Stimulated activated CD4-positive, alpha-beta T cell treated with anti-CD3 and anti-CD28 coated beads, Interleukin-12 subunit alpha, Interleukin-12 subunit beta, amount 100 ng/mL, for 48 hours (primary cell): ENCODE measurements at places on chromosomes 4 and X.

DNA sequence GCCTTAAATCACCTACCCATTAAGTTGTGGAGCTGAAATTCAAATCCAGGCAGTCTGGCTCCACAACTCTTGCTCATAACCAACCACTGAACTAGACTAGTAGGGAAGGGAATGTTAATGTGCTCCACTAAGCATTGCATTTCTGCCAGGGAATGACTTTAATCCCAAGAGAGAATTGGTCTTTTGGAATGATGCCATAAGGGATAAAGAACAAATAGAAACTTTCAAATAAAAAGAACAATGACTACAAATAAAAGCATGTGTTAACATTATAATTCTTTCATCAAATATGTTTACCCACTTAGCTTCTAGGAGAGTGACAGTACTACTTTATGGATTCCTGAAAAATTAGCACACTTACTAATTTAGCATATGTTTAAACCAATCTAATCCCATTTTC lies 905.9 kb downstream of the CENPC start:
- DNase-seq: no peak

DNA sequence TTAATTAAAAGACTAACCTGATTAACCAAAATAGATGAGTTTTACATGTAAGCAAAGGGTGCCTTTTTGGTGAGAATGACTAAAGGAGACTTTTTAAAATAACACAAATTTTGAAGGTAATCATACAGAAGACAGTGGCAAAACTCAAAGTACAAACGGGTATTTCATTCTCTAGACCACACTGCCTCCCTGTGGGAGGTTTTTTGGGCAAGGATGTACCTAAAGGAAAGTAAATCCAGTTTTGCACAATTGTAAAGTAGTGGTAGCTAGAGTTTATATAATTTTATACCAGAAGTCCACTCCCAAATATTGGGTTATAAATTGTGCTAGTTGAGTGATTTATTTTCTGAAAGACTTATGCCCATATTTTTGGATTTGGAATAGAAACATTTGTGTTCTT lies 201.0 kb downstream of the PAPSS1 start:
- DNase-seq: no peak

DNA sequence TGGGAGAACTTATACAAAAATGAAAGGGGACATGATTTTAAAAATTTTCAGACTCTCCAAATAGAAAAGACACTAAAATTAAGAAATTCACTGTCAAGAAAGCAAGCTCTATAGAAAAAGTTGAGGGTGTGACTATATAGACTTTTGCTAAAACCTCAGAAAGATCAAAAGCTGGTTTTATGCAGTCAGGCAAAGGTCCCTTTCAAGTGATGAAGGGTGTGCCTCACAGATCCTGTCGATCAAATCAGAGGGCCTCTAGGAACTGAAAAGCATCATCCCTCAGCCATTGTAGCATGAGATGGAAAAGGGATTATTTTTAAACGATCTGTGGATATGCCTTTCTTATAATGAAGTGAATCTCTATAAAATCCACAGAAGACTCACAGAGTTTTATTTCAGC lies 116.5 kb downstream of the FAM13A start:
- DNase-seq: no peak

GRCh38 chr4:176277162-176277904 lies 8.3 kb upstream of the ASB5 start:
- peak; percentile 3 for DNase-seq

DNA sequence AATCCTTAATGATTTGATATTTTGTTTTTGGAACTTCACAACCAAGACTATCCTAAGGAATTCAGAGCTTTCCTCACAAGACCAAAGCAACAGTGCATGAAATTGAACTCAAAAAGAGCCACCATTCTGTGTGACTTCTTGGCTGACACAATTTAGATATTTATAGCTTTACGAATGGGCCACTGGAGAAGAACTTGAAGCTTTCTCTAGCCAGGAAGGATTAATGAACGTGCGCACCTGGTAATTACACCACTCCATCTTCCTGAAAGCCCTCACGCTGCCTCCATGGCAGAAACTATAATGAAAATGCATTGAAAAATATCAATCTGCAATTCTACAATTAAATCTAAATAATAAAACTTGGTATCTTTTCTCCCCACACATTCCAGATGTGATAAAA lies 1057.8 kb downstream of the DMD start:
- DNase-seq: no peak

- DNase-seq: no peak
These were observed 33.1 kb downstream of the PDLIM5 start for GRCh38 chr4:94484818-94485217.

DNA sequence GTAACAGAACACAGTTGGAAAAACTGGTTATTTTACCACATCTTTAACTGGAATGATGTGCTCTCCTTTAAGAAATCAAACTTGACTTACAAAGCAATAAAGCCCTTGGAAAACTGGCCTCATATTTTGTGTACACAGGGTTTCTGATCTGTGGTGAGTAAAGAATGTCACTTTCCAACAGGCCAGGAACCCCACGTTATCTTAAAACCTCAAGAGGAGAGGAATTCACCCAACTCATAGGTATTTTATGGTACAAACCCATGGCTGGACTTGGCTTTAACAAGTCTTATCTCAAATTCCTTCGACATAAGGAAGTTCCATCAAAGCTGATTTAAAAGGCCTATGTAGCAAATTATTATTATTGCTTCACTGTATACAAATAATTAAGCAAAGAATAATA lies 1735.1 kb downstream of the PCDH7 start:
- DNase-seq: no peak

GRCh38 chr4:134544303-134544770 lies 342.7 kb upstream of the PABPC4L start:
- DNase-seq: no peak

GRCh38 chr4:105236202-105236915 lies 89.7 kb downstream of the TET2 start:
- DNase-seq: no peak

GRCh38 chr4:40507977-40508376 lies 121.7 kb downstream of the RBM47 start:
- no peak for DNase-seq

- DNase-seq: no peak
These were observed 44.6 kb upstream of the GYPA start for GRCh38 chr4:144185086-144185485.

DNA sequence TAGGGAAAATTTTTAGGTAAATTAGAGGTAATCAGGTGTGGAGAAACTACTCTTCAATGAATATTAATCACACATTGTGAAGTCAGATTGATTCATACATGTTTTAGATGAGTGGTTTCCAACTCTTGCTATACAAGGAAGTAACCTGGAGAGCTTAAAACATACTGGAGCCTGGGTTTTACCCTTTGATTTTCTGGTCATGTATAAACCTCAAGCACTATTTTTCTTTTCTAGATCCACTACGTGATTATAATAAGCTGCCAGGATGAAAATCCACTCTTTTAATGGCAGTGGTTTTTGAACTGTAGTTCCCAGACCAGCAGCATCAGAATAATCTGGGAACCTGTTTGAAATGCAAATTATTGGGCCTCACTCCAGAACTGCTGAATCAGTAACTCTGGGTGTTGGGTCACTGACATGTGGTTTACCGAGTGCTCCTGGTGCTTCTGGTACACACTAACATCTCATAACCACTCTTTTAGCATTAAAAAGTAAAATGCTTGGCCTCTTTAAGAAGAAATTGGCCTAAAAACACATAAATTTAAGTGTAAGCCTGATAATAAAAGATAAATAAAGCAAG lies 63.4 kb downstream of the DCAF12L1 start:
- DNase-seq: no peak

DNA sequence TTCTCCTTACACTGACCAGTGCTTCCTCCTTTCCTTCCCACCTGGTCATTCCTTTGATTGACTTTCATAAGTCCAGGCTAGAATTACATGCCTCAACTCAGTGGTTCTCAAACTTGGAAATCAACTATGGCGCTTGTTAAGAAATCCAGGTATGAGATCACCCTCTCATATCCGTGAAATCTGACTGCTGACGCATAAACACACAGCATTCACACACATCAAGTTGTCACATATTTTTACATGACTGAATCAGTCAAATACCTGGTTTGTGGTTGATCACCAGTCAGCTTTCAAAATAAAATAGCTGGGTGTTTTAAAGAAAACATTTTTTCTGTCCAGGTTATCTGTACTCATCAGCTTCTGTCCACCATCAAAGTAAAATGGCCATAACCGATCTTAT lies 433.5 kb downstream of the AFF2 start:
- no peak for DNase-seq

DNA sequence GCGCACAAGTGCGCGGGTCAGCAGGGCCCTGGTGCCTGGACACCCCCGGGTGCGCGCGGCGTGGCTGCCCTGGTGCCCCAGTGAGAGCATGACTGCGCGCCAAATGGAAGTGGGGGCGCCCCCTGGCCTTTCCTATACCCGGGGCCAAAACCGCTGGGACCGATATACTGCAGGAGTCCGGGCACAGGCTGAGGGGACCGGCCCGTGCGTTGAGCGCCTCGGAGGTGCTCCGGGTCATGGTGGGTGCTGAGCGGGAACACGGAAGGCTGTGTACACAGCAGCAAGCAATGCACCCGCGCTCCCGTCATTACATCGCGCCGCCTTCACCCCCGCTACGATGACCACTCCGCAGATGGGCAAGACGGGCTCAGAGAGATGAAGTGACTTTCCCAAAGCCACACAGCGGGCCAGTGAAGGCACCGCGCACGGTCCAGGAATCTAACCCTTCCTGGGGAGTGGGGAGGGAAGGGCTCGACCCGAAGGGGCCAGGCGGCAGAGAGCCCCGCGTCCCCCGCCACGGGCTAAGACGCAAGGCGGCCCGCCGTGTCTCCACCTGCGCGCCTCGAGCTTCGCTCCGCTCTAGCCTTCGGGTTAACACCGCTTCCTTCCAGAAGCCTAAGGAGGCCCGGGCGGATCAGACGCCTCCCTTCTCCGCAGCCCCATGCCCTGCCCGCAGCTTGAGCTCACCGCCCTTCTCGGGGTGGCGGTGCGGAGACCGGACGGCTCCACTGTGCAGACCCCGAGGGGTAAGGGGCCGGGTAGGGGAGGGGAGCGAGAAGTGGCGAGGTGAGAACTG lies 11.3 kb downstream of the HMX1 start:
- DNase-seq: no peak

DNA sequence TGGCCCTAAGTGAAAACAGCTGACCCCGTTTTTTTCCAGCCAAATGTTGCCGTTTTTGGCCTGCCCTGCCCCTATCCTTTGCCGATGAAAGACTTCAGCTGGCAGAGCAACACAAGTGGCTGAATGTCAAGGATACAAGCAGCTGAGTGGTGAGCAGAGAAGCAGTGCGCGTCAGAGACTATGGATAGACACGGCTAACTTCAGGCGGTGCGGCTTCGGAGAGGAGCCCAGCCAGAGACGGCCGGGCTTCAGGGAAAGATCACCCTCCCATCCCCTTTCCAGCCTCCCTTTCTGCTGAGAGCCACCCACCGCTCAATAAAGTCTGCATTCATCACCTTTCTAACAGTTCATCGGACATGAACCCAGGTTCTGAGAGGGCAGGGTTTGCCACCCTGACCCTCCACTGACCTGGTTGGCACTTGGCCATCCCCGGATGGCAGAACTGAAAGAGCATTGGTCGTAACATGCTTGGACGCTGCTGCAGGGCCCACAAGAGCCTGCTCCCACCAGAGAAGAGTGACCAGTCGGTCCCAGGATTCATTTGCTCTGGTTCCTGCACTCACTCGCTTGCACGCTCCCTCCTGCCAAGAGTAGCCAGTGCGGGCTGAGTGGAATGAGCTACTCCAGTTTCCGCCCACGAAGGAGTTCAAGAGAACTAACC lies 125.8 kb downstream of the PPEF1 start:
- DNase-seq: no peak

DNA sequence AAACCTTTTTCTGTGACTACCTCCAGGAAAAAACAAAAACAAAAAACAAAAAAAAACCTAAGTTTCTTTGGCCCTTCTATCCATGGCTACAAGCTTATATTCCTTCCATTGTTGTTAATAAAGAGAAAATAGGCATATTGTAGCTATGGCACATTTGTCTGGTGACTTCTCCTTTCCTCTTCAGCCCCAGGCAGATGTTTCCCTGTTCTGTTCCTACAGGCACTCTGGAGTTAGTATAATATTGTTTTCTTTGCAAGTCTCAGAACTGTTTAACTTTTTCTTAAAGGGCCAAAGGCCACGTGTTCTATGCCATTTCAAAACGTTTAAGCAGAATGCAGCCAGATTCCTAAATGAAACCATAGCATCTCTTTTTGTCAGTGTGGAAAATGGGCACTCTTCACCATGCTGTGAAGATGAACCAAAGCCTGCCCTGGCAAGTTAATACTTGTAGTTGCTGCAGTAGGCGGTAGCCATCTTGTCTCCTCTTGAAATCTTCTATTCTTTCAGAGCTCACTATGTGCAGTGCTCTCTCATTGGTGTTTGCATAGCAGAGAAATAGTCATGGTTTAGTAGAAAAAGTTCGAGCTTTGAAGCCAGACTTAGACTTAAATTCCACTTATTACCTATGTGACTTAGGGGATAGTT lies 44.8 kb upstream of the MTMR1 start:
- no peak for DNase-seq

DNA sequence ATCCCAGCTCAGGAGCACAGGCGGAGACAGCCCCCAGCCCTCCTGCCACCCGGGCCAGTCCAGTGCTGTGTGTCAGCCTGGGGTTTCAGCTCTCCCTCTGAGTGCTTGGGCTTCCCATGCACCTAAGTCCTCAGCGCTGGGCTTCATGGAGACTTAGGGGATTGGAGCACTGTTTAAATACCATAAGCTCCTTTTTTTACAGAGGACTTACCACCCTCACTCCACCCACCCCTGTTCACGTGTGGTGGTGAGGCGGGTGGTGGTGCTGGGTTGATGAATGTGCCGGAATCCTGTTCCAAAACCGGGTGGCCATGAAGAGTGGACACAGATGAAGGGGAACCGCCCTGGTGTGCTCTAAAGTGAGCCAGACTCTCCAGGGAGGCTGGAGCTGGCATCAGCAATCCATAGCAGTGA lies 66.9 kb downstream of the PSAPL1 start:
- no peak for DNase-seq

- DNase-seq: no peak
These were observed 173.4 kb upstream of the RAI2 start for GRCh38 chrX:18034504-18034903.

GRCh38 chr4:112189754-112190153 lies 41.8 kb upstream of the AP1AR start:
- DNase-seq: no peak
